ENCODE measurements at places on chromosomes 1 and 21.

DNA sequence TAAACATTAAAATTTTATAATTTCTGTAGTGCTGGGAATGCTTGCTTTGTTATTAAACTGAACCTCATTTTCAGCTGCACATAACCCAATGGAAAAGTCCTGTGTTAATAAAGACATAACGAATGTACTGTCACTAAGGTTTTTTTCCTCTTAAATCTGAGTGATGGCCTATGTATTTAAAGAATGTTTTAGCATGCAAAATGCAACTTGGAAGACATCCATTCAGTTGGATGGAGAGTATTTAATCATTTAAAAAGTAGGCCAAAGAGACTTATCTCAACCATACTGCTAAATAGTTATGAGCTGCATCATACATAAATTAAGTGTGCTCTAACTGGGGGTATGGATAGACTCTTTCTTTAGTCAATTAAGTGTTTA, 48.5 kb downstream of the RWDD3 start:
- DNase-seq: no peak

DNA sequence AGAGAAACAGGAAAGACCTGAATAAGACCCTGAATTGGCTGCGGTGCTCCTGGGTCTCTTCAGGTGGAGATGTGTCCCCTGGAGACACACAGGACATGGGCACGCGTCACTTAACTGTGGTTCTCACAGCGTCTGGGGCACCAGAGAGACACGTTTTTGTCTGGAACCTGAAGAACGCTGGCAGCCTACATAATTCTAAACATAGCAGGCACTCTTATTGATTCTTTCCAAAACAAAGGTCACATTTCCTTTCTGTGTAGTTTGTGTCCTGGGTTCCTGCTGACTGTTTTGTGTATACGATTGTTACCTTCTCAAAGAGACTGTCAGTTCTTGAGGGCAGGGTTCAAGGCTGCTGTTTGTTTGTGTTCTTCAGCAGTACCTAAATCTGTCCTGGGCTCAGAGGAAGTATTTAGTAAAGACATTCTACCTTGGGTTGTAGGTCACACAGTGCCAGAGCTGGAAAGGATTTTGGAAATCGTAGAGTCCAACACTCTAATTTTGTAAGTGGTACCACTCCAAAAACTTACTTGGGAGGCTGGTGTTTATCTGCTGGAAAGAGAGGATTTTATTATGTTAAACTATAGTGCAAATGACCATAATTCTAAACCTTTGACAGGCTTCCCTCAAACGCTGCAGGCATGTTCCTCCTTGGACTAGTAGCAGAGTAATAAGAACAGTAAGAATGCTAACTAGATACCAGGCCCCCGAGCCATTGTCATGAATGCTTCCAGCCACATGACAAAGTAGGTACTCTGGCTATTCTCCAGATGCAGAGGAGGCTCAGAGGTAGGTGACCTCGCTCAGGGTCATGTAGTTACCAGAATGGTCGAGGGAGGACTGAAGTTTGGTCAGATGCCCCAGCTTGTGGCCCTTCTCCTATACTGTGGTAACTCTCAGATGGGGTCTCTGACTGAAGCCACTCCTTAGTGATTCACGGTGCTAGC, 164.3 kb downstream of the DHRS3 start:
- DNase-seq: no peak

- no peak for DNase-seq
Observed at GRCh38 chr1:44924835-44925464, 61.4 kb downstream of the EIF2B3 start.

- no peak for DNase-seq
Observed at GRCh38 chr1:41666981-41667631, 182.6 kb upstream of the EDN2 start.

DNA sequence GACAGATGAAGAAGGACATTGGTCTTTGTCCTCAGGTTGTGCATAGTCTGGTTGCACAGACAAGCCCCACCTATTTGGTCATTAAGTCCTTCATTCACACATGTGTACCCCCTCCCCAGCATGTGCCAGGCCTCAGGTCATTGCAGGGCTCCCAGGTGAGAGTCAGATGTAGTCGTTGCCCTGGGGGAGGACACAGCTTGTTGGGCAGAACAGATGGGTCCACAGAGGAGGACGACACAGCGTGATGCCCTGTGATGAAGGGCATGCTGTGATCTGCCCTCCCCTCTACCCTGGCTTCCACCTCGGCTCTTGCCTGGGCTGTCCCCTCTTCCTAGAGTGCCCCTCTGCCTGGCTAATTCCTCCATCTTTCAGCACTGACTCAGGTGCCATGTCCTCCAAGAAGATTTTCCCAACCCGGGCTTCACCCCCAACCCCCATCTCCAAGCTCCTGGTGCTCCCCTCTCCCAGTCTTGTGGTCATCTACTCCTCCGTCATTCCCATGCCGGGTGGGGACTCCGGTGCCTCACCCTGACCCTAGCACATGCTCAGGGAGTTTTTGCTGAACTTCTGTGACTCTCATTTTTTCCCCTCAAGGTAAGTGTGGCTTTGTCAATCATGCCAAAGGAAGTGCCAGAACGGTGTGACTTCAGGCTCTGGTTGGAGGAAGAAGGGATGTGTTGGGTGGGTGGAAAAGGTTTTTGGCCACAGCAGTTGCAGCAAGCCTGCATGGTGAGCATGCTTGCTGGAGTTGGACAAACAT, 220.5 kb downstream of the FOXD2 start:
- DNase-seq: no peak

GRCh38 chr1:15609631-15610030, 7.6 kb upstream of the DDI2 start:
- DNase-seq: no peak

- DNase-seq: no peak
Observed at GRCh38 chr1:202129453-202130296, 7.0 kb downstream of the GPR37L1 start.

Measured in nephron progenitor cell (in vitro differentiated cells).